ENCODE measurements at places on chromosomes 3 and 15. TPM values are rescaled to one million over a fixed set of nuclear protein-coding genes. Genes with fewer than 3 reads are reported as not detected.

Gene IL5RA
- polyA plus RNA-seq: 5.2 TPM

Gene GP9
- 1.9 TPM for polyA plus RNA-seq

- no peak for DNase-seq
These were observed 39.0 kb downstream of the TAMM41 start for GRCh38 chr3:11807686-11808085.

DNA sequence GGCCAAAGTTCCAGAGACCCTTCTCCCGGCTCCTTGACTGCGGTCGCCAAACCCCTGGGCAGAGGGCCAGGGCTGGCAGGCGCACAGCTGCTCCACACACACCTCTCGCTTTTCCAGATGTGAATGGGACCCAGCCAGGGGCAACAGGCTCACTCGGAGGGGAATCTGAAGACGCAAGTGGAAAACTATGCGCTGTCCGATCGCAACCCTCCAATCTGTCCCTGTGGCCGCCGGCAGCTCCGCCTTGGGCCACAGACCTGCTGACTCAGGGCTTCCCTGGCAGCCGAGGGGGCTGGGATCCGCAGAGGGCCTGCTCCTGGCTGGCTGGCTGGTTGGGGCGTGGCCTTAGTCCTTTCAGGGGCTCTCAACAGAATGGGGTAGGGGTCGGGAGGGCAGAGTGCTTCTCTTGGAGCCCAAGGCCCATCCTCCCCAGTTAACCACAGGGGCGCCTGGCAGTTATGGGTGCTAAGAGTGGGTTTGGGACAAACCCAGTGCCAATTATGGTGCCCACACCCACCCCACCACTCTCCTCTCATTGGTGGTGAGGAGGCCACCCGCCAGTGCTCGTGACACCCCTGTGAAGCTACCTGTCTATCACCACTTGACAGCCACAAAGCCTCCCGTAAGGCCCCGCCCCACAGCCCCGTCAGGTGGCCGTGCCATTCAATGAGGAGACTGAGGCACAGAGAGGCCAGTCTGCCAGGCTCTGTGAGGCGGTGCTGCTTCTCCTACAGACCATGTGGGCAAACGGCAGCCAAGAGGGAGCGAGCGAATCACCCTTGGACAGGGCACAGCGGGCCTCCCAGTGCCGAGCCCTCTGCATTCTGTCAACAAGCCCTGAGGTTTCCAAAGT is 53.8 kb downstream of the IQSEC1 start:
- peak; percentile 75 for DNase-seq

Gene FBXW12
- polyA plus RNA-seq: 0.24 TPM
